ENCODE measurements at places on chromosomes 4 and X.

- no peak for DNase-seq
These were observed 151.4 kb downstream of the ZNF518B start for GRCh38 chr4:10305816-10306215.

GRCh38 chrX:38890326-38890725 is 89.1 kb downstream of the MID1IP1 start:
- no peak for DNase-seq

- DNase-seq, result no peak
These were observed 14.3 kb downstream of the RNF4 start for GRCh38 chr4:2483237-2483636.

GRCh38 chr4:119663160-119663788 is 34.7 kb upstream of the PDE5A start:
- DNase-seq, result no peak

DNA sequence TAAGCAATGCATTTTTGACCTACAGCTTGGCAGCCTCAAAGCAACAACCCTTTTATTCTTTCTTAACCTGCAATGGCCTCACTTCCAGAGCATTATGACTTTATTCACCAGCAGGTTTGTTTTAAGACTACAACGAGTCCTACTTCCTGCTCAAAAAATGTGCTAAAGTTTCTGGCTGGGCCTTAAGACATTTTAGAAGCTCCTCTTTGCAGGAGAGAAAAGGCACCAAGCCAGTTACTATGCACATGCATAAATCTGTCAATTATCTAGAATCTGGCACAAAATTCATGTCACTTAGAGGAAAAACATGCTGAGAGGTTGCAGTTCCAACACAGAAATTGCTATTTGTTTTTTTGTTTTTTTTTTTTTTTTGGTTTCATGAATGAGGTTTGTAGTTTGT is 223.0 kb upstream of the EPHA5 start:
- DNase-seq, result no peak

GRCh38 chr4:156146571-156146970 is 192.9 kb upstream of the CTSO start:
- DNase-seq, result no peak

- no peak for DNase-seq
These were observed 22.1 kb downstream of the DGKK start for GRCh38 chrX:50448565-50448964.

GRCh38 chr4:112517911-112518310 is 1.9 kb upstream of the NEUROG2 start:
- no peak for DNase-seq

GRCh38 chr4:21819086-21819485 is 129.5 kb downstream of the KCNIP4 start:
- DNase-seq, result no peak

DNA sequence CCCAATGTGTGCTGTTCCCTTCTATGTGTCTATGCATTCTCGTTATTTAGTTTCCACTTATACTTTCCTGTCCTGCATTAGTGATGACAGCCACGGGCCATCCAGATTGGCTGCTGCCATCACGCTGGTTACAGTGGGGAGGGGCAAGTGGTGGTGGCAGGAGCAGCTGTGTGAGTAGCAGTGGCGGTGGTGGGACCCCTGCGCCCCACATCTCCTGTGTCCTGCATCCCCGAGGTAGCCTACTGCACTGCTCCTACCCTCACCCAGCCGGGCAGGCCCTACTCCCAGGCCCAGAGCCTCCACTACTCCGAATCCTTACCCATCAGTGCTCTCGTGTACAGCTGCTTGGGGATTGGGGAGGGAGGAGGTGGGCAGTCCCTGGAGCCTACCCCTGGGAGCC is 798.7 kb upstream of the AGA start:
- no peak for DNase-seq

- no peak for DNase-seq
These were observed 108.4 kb downstream of the DOCK11 start for GRCh38 chrX:118603981-118604380.

GRCh38 chr4:67894659-67895058 is 10.9 kb upstream of the TMPRSS11D start:
- DNase-seq, result no peak

DNA sequence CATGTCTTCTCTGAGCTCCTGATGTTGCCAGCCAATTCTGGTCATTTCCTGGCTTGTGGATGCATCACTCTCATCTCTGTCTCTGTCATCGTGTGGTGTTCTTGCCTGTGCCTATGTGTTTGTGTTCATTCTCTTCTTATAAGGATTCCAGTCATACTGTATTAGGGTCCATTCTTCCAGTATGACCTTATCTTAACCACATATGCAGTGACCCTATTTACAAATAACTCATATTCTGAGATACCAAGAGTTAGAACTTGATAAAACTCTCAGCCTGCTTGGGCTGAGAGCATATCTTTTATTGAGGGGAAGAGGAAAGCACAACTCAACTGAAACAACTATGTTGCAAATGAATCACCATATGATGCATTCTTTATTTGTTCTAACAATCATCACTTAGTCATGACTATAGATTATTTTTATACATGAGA is 189.0 kb upstream of the ANXA10 start:
- DNase-seq, result peak; percentile 7

DNA sequence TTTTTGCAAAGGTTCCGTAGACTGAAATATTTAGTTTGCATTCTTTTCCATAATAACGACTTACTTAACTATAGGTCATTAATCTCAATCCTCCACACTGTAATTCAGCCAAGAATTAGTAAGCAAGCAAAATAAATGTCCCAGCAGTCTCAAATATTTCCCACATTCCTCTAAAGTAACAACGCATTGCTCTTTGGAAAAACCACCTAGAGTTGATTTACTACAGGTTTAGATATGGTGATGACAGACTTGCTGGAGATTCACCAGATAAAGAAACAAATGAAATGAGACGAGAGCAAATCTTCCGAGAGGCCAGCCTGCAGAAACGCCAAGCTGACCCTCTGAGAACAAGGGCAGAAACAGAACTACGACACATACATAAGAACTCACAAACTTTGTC is 28.9 kb downstream of the TENM3 start:
- DNase-seq, result no peak

- no peak for DNase-seq
These were observed 471.7 kb downstream of the GASK1B start for GRCh38 chr4:157700898-157701694.

GRCh38 chr4:30714408-30715031 is 5.6 kb upstream of the PCDH7 start:
- DNase-seq, result peak; percentile 26

DNA sequence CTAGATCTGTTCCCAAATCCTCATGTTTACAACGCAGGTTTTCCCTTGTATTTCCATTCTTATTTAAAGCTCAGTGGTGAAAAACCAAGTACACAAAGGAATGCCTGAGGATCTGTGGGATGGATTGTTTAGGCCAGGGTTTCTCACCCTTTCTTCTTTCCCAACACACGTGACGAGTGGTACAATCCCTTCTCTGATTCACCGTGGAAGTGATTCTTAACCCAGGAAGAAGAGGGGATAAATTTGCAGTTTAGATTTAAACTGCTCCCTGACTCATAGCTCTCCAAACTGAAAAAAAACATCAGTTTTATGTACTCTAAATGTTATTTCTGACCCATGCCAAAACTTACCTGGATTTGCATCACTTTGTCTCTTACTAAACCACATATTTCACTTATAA is 17.0 kb downstream of the PAQR3 start:
- DNase-seq, result no peak

GRCh38 chr4:75340561-75340960 is 173.6 kb downstream of the RCHY1 start:
- no peak for DNase-seq

GRCh38 chrX:69070949-69071650 is 94.2 kb downstream of the PJA1 start:
- DNase-seq, result no peak

- no peak for DNase-seq
These were observed 172.5 kb downstream of the CAMK2D start for GRCh38 chr4:113588895-113589668.

DNA sequence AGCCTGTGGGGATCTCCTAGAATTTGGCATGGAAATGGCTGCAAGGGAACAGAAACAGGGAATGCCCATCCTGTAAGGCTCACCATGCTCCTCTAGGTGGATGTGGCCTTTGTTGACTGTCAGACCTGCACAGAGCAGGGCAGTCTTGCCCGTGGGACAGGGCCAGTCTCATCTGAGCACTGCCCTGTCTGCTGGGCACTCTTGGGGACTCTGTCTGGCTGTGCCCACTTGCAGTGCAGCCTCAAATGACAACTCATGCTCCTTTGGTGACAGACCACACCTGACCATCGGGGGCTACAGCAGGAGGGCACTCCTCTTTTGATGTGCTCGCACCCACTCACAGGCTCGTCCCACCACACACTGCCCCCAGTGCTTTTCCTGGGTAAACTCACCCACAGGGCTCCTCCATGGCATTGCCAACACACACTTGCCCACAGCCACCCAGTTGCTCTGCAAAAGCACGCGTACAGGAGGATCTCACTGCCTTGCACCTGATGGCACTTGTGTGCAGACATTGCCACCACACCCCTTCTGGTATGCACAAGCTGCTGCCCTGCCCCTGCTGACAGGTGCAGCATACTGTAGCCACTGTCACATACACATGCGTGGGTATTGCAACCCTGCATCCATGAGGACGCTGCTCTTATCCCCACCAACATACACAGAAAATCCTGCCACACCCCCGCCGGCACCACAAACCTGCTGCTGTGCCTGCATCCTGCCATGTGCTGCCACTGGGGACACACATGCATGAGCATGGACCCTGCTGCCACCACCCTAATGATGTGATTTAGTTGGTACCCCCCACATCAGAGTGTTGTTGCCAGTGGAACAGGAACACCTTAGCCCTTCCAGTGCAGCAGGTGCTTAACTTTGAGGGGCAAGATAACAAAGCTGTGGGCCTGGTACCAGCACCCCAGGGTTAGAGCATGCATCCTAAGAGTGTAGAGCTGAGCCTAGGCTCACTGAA is 100.1 kb upstream of the ARHGEF9 start:
- DNase-seq, result no peak

DNA sequence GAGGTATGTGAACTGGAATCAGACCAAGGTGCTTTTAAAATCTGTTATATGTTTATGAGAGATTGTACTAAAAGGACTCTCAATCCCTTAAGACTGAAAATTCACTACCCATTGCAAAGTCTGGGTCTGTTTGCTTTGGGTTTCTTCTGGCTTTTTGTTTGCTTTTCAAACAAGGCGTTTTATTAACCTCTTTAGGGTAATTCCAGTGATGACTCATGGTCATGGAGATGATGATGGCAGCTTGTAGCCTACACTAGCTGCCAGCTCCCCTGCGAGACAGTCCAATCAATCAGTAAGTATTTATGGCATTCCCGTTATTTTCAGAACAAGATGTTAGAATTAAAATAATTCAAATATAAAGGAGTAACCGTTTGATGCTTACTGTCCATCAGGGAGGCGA is 643.8 kb upstream of the FTHL17 start:
- no peak for DNase-seq

DNA sequence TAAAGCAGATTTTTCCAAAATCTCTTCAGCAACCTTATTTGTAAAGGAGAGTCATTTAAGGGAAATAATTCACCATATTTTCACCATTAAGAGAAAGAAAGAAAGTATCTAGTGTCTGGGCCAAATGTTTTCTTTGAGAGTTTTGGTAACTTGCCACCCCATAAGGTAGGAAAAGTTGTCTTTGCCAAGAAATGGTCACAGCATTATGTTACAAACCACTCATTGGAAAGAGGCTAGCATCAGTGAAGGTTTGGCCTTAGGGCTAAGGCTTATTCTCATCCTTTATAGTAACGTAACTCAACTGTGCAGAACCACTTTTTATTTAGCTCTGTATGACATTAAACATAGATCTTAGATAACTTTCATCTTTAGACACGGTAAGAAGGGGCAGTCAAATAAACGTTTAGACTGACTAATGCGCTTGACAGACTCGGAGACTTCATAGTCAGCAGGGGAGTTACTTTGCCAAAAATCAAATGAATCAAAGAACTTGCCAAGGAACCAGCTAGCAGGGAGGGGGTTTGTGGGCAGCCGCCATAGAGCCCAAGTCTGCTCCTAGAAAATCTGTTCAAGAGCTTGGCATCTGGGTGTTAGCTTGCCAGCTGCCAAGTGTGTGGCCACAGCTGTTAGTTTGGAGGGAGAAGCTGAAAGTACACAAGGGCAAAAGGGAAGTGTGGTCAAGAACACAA is 182.8 kb upstream of the GRID2 start:
- DNase-seq, result no peak

- DNase-seq, result no peak
These were observed 744.8 kb upstream of the HS3ST1 start for GRCh38 chr4:12173496-12173895.

GRCh38 chr4:31585503-31585902 is 865.3 kb downstream of the PCDH7 start:
- DNase-seq, result no peak

DNA sequence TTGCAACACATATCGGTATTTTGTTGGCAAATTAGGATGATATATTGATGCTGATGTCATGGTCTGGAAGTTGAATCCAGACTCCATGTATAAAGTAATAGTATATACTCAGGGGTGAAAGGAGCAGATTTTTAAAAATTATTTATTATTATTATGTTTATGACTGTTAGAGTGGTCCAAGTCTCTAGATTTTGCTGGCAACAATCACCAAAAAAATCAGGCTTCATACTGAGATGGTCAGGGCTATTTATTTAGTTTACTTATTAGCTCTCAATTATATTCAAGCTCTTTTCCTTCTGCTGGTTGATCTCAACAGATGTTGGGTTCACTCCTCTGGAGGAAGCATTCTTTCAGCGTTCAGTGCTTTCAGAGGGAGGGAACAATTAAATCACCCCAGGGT is 73.9 kb upstream of the VCX3B start:
- DNase-seq, result no peak

DNA sequence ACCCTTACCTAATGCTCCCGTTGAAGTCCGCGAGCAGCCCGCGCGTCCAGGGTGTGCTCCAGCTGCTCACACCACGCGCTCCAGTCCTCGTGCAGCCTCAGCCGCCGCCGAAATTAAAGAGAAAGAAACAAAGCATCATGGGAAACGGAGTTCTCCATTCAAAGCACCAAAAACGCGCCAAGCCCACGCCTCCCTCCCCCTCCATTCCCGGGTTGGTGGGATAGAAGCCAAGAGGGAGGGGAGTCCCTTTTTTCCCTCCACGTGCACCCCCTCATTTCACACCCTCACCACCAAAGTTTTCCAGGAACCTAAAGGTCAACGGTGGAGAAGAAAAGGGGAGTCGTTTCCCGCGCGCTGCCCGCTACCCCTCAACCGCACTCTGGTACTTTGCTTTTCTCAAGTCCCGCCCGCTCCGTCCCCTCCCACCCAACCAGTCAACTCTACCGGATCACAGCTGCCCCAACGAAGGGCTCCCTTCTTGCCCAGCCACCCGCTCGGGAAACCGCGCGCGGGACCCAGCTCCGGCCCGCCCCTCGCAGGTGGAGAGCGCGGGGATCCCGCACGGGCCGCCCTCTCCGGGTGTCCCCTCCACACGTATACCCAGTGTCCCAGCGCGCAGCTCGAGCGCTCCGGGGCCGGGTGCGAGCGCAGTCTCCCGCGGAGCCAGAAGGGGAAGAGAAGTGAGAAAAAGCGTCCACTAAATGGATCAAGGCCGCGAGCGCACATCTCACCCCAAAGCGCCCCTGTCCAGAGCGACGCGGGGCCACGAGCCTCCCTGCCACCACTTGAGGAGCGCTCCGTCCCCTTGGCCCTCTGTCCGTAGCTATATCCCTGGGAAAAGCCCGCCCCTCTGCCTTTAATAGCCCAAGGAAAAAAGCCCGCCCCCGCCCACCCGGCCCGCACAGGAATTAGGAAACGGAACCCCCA is 65.1 kb upstream of the CCDC160 start:
- DNase-seq, result peak; percentile 23

- no peak for DNase-seq
These were observed 84.0 kb downstream of the RTL9 start for GRCh38 chrX:110442635-110443034.

GRCh38 chr4:20418861-20419451 is 167.3 kb downstream of the SLIT2 start:
- DNase-seq, result peak; percentile 59
